ENCODE measurements at places on chromosomes 3 and 15. TPM values are rescaled to one million over a fixed set of nuclear protein-coding genes. Genes with fewer than 3 reads are reported as not detected.
A peak's percentile ranks its signal among the peaks of the same experiment; 100 is the strongest.

- no peak for DNase-seq
These were observed 63.3 kb upstream of the TLE3 start for GRCh38 chr15:70160803-70161565.

GRCh38 chr3:125512135-125512920 is 7.7 kb downstream of the SNX4 start:
- no peak for DNase-seq

PCSK6 gene
- 7.0 TPM for polyA plus RNA-seq

GRCh38 chr15:98401029-98401428 is 247.3 kb upstream of the IGF1R start:
- DNase-seq, result no peak

DNA sequence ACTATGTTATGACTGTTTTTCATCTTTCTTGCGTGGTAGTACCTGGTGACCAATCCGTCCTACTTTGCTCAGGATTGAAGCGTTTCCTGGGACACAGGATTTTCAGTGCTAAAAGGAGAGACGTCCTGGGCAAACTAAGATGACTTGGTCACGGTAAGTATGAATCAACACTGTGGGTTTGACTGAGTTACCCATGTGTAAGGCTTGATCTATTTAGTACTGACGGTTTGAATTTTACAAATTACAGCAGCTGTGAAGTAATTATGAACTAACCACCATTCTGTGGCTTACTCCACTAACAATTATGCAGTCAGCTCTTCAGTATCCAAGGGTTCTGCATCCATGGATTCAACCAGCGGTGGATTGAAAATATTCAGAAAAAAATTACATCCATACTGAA is 172.9 kb upstream of the FEZF2 start:
- DNase-seq, result no peak

DNA sequence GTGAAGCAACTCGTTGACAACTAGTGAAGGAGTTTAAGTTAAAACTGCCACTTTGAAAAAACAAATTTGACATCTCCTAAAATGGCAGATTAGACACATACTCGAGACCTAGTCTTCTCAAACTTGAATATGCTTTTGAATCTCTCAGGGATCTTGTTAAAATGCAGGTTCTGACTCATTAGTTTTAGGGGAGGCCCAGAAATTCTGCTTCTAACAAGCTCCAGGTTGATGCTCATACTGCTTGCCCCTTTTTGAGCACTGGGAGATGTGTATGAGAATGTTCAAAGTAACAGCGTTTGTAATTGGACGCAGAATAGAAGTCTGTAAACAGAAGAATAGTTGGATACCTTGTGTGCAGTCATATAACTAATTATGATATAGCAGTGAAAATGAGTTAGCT is 1.6 kb downstream of the C3orf38 start:
- peak; percentile 14 for DNase-seq

GRCh38 chr3:170054204-170054603 is 16.4 kb downstream of the GPR160 start:
- no peak for DNase-seq

KLHL40 gene
- polyA plus RNA-seq, result not detected

- no peak for DNase-seq
These were observed 39.0 kb downstream of the MYRIP start for GRCh38 chr3:39848365-39848764.

GRCh38 chr3:111811811-111812210 is 47.3 kb upstream of the PHLDB2 start:
- DNase-seq, result no peak

LRRC49 gene
- polyA plus RNA-seq, result 20.9 TPM

DNA sequence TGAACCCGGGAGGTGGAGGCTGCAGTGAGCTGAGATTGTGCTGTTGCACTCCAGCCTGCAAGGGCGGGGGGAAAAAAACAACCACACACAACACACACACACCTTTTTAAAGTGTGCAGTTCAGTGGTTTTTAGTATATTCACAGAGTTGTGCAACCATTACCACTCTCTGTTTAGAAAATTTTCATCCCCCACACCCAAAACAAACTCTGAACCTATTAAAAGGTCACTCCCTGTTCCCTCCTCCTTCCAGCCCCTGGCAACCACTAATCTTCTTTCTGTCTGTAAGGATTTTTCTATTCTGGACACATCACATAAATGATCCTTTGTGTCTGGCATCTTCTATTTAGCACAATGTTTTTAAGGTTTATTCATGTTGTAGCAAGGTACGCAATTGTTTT is 159.1 kb downstream of the ATG7 start:
- no peak for DNase-seq

Measured in left kidney (tissue), 8 donors.